ENCODE measurements at places on chromosomes 5 and 9.
A peak's percentile ranks its signal among the peaks of the same experiment; 100 is the strongest.

GRCh38 chr9:86721226-86721781 lies 226.0 kb downstream of the GAS1 start:
- DNase-seq: no peak

DNA sequence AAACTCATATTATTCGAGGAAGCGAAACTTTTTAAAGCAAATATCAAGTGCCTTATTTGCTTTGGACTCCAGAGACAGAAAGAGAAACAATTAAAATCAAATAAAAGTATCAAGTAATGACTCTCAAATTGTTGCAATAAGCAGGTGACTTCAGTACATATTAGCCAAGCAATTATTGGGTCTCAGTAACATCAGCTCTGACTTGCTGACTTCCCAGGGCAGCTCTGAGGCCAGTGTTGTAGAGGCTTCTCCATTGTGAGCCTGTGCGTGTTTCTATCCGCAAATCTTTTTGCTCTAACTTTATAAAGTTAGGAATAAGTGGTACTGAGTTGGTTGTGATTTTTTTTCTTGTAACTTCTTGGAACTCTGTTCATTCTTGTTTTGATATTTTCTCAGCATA lies 186.8 kb upstream of the PRLR start:
- no peak for DNase-seq

DNA sequence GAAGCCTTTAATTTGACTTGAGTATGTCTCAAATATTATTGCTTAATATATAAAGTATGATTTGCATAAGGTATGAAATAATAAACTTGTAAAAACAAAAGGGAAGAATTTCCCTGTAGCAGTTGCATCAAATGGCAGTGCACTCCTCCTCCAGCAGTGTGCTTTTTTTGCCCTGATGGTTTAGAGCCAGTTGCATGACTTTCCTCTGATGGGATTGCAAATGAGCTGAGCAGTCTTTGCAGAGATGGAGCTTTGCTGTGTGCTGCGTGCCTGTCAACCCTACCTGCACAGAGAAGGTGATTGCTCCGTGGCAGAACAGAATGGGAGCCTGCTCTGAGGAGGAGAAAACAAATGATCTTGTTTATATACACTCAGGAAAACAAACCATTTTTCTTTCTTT lies 22.7 kb upstream of the CATSPER3 start:
- DNase-seq: no peak

DNA sequence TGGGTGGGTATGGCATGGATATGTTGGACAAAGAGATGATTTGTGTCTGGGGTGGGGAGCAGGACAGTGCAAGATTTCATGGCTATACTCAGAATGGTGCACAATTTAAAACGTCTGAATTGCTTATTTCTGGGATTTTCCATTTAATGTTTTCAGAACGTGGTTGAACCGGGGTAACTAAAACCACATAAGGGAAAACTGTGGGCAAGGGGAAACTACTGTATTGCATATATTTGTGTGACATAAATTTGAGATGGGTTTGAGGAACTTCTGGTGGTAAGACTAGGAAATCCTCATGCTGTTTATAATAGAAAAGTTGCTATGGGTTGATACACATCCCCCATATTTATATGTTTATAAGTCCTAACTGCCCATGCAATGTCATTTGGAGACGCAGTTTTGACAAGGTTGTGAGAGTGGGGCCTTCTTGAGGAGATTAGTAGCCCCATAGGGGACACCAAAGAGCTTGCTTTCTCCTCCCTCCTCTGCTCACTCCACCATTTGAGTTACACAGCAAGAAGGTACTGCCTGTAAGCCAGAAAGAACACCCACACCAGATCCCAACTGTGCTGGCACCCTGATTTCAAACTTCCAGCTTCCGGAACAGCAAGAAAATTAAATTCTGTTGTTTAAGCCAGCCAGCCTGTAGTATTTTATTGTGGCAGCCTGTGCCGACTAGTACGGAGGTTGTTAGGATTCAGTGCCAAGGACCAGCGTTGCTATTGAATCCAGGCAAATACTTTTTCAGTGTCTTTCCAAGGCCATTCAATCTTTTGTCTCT lies 2118.9 kb downstream of the MAT2B start:
- DNase-seq: no peak

DNA sequence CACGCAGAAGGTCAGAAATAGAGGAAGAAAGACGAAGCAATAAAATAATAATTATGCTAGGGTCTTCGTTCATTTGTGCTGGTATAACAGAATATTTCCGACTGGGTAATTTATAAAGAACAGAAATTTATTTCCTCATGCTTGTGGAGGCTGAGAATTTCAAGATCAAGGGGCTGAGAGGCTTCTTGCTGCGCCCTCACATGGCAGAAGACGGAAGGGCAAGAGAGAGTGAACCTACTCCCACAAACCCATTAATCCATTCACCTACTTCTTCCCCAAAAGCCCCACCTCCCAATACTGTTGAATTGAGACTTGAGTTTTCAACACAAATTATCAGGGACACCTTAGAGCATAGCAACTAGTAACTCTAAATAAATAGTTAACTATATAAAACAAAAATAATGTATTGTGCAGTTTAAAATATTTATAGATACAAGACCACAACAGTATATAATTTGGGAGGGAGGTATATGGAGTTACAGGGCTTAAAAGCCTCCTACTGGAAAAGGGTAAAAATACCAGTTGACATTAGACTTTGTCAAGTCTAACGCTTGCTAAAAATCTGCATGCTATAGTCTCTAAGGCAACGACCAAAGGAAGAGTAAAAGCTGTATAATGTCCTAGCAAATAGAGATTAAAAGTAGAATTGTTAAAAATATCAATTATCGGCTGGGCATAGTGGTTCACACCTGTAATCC lies 40.3 kb upstream of the NAA35 start:
- peak; percentile 48 for DNase-seq

GRCh38 chr5:111214052-111214742 lies 10.0 kb upstream of the CAMK4 start:
- no peak for DNase-seq

DNA sequence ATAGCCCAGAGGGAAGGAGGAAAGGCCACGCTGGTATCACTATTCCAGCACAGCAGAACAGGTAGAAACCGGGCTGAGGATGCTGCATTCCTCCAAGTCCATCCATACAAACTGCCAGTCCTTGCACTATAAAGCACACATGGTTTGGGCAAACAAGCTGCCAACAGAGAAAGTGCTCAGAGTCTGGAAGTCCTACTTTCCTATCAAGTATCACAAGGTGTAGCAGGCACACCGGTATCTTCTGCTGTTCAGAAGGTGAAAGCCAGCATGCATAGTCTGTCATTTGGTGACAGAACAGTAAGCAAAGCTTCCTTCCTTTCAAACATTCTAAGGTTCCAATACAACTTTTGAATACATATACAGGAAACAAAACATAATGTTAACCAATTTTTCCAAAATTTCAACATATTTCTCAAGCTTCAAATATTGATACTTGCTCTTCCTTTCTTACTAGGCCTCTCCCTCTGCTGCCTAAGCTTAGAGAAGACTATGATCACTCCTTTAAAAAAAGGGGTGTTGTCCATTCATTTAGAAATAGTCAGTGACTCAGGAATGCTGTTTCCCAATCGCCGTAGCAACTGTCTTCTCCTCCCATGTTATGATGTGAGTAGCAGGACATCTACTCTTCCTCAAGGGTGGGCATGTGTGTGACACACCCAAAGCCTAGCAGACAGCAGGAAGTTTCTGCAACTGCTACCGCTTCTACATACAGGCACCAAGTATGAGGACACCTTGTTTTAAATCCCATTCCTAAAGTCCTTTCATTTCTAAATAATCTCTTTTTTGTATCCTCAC lies 14.7 kb downstream of the DIAPH1 start:
- DNase-seq: no peak

- no peak for DNase-seq
Observed at GRCh38 chr9:85603936-85604335, 137.8 kb downstream of the AGTPBP1 start.

DNA sequence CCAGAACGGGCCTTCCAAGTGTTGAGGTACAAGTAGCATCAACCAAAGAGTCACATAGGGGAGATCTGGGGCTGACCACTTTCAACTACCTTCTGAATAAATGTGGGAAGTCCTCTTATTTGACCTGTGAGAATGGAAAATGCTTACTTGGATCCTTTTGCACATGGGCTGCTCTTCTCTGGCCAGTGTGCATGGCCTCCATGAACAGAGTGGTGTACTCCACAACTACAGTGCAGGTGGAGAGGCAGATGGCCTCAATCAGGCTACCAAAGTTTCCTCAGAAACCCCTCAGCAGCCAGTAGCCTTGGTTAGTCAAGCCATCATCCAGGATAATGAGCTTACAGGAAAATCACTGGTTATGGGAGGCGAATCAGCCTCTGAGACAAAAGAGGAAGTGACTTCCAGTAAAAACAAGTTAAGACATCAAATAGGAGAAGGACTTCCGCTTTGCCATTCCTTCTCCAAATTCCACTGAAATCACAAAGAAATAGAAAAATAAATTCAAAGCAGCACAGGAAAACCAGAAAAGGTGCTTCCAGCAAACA lies 18.3 kb upstream of the FCHO2 start:
- DNase-seq: no peak

DNA sequence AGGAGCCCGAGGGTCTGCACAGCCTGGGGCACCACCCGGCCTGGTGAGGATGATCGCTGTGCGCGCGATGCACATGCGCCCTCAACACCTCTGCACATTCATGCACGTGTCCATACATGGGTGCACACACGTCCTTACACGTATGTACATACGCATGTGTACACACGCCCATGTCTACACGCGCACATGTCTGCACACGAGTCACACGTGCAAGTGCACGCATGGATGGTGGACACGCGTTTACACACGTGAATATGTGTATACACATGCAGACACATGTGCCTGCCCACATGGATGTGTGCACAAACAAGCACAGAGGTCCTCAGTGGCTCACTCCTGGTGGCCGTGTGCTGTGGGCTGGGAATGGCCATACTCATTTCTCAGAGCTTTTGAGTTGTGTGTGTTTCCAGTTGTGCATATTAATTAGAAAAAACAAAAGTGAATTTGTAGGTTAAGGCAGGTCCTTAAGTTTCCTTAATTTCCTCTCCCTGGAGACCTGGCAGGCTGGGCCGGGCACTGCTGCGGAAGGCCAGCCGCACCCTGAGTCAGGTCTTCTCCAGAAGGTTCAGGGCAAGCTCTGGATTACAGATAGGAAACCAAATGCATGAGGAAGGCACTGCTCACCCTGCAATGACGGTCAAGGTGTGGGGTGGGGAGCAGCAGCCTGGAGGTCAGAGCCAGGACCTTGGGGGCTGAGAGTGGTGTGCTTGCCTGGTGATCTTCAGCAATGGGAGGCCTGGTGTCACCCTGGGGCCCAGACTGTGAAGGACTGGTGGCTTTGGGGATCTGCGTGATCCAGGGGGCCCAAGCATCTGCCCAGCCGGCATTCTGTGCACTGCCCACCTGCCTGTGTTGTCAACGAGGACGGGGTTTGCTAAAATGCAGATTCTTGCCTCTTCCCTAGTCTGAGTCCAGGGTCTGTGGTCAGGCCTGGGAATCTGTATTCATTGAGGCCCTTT lies 1.3 kb upstream of the RNU6ATAC start:
- DNase-seq: no peak

GRCh38 chr9:5013374-5013773 lies 28.3 kb downstream of the JAK2 start:
- DNase-seq: no peak

DNA sequence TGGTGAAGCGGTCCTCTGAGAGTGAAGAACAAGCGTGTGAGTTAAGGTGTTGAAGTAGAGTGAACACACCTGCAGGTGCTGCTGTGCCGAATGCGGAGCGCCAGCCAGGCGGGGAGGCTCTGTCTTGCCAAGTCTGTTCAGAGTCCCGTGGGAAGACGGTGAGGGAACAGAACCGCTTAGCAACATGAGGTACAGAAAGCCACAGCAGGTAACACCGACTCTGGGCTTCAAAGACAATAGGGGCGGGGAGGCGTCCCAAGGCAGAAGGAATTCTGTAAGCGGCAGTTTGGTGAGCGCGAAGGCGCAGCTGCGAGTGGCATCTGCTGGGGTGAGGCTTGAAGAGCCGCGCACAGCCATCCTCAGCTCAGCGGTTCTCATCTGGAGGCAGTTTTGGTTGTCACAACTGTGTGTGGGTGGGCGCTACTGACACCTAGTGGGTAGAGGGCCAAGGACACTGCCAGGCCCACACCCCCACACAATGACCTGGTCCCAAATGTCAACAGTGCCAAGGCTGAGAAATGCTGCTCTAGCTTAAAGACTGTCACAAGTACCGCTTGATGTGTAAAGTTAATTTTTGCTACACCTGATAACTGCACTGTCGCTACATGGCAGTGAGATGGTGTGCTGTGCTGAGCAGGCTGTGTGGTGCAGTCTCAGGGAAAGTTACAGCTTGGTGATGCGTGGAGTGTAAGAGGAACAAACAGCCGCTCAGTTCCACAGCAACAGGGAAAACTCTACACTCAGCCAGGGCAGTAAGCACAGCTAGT lies 67.4 kb upstream of the TBC1D9B start:
- DNase-seq: peak; percentile 56

DNA sequence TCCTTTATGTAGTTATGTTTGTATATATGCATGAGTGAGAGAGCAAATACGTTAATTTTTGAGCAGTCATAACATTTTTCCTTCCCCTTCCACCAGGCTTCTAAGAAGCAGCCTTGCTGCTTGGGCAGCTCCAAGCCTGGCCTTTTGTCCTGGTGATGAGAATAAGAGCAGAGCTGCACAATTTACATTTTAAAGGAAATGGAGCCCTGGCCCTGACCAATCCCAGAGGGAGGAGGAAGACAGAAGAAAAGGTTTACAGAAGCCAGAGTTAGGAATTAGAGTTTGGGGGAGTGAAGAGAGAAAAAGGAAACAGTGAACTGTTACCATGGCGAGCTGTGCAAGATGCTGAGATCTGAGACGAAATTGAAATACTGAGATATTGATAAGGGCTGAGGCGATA lies 25.3 kb upstream of the EFNA5 start:
- DNase-seq: no peak

- DNase-seq: no peak
Observed at GRCh38 chr5:858726-859125, 7.9 kb upstream of the ZDHHC11 start.

DNA sequence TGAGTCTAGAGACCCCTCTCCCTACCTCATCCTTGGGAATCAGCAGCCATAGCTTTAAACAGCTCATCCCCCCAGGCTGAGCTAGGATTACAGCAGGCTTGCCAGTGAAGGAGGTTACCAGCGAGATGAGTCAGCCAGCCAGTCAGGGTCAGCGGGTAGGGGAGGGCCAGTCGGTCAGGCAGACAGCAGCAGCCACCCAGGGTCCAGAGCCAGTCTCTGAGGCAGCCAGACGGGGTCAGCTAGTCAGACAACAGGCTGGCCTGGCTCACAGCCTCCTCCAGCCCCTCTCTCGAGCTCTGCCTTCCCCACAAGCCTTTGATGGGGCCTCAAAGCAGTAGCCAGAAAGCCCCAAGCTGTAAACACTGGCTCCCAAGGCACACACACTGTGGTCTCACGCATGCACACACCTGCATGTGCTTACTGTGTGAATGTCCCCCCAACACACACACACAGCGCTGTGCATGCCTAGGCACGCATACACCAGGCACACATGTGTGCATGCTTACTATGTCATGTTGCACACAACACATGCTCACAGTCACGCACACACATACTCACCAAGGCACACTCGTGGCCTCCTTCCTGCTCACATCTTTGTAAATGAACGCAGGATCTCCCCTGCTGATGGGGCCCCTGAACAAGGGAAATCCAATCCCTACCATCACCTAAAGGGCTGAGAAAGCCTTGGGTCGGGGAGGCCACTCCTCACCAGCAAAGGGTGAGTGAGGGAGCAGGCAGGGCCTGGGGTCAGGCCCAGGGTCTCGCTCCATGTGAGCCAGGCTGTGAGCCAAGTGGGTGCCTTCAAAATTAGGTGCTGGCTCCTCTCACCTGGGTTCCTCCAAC lies 28.2 kb upstream of the CPLX2 start:
- no peak for DNase-seq

Data from HEK293T (cell line).